ENCODE measurements at places on chromosomes 4 and X.

GRCh38 chr4:7761312-7761711 lies 178.3 kb downstream of the AFAP1 start:
- DNase-seq: peak; percentile 28

DNA sequence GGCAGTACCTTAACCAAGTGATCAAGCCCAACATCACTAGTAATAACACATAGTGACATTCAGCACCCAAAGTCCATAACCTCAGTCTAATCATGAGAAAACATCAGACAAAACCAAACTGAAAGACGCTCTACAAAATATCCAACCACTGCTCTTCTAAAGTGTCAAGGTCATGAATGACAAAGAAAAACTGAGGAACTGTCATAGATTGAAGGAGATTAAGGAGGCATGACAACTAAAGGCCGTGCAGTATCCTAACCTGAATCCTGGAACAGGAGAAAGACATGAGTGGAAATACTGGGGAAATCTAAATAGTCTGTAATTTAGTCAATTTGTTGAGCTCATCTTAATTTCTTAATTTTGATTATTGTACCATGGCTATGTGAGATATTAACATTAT lies 38.2 kb upstream of the EXOC1L start:
- no peak for DNase-seq

DNA sequence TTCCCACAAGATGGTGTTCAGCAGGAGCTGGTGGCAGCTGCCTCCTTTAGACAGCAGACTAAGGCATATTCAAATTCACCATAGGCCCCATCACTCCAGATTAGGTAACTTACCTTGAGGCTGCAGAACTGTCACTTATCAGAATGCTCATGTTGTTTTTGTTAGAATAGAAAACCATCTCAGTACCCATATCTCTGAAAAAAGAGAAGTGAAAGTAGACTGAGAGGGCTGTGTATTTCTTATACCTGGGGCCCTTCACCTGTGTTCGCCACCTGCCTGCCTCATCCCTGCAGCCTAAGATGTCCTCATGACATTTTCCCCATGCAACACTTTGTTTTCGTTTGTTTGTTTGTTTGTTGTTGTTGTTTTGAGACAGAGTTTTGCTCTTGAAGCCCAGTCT lies 32.9 kb upstream of the SPRY1 start:
- DNase-seq: no peak

DNA sequence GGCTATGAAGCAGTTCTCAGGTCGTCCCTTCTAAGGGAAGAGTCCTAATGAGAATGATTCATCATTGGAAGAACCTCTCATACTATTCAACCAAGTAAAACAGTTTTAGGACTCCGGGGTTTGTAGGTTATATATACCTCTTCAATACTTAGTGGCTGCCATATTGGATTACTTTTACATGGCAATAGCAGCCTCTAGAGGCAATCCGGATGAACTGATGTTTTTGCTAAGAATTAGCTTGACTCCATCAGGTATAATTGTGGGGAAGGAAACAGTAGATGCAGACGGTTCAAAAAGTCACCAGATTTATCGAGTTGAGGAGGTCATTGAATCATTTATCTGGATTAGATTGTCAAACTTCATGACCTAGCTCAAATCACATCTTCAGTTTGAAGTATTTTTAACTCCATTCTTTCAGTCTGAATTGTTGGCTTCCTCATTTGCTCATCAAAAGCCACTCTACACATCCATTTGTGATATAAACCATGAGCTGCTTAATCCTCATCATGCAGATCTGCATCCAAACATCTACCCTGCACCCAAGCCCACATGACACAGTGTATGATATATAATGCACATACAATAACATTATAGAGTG lies 28.4 kb downstream of the GUCY1B1 start:
- DNase-seq: no peak

GRCh38 chr4:102437111-102437510 lies 64.0 kb upstream of the NFKB1 start:
- no peak for DNase-seq

DNA sequence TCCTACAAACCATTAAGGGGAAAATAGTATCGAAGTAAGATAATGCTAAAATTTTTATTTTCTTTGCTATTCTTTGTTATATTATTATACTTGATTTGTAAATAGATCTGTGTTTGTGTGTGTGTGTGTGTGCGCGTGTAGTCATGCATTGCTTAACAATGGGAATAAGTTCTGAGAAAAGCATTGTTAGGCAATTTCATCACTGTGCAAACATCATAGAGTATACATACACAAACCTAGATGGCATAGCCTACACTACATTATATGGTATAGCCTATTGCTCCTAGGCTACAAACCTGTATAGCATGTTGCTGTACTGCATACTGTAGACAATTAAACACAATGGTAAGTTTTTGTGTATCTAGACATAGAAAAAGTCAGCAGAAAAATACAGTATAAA lies 17.1 kb downstream of the MTTP start:
- no peak for DNase-seq

DNA sequence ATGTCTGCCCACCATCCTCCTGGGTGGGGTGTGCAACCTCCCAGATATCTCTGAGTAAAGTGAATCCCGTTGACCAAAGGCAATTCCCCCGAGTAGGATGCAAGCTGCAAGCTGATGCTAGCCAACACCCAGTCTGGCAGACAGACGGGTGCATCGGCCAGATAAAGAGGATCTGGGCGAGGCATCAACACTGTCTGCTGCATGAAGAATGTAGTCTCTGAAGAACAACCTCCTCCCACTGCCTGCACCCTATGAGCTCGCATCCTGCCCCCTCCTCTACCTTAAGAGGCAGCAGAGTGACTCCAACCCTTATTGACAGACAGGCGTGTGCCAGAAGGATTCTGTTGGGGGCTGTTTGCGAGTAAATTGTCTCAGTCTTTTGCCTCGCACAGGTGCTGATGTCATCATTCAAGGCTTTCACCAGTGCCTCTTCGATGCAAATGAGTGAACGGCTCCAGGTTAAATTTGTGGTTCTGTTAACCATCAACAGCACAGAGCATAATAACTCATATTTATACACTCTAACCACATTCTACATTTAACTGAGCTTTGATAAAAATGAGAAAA lies 546.9 kb downstream of the BCOR start:
- no peak for DNase-seq

DNA sequence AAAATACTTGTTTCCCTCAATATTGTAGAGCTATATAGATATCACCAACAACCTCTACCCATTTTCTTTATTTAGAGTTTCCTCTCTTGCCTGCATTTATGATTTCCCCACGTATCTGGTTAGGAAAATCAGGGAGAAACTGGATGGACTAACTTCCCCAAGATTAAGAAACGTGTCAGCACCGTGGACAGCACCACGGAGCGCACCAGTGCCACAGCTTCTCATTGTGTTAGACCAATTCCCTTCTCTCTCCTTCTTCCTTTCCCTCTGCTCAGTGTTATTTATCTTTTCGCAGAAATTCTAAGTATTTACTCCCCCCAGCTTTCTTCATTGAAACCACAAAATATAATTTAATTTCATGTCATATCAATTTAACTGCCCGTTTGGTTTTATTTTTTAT lies 568.6 kb upstream of the BOD1L1 start:
- peak; percentile 60 for DNase-seq

DNA sequence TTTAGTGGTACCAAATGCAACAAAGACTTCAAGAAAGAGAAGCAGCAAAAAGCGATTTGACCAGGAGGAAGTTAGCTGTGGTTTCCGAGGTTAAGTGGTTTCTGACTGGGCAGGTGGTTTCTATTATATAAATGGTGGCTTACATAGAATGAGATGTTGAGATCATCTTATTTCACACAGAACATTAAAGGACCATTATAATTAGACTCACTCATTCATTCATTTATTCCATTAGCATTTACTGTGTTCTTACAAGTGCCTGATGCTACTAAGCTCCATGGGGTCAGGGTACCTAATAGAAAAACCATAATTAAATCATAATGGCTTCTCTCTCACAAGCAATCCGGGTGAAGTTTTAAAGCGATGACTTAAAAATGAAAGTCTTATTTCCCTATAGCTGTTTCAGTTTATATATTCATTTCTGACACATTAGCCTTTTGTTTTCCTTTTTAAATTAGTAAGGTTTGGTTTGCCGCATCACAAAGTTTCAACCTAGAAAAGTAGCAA lies 10.6 kb downstream of the TSPAN6 start:
- no peak for DNase-seq

DNA sequence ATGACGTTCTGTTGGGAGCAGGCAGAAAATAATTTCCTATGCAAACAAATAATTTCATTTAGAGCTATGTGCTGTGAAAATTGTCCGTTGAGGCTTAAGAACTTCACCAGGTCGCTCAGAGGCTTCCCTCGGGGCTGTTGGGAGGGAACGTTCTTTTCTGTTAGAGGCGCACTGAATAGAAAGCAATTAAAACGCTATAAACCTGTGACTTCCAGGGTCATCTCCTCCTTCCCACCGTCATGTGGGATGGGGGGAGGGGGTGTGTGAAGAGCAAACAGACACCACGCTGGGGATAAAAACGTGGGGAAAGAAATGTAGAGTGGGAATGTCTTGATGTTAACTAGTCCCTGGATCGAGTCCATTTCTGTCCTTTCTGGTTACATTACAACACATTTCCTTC lies 35.2 kb upstream of the ZNF518B start:
- DNase-seq: no peak

DNA sequence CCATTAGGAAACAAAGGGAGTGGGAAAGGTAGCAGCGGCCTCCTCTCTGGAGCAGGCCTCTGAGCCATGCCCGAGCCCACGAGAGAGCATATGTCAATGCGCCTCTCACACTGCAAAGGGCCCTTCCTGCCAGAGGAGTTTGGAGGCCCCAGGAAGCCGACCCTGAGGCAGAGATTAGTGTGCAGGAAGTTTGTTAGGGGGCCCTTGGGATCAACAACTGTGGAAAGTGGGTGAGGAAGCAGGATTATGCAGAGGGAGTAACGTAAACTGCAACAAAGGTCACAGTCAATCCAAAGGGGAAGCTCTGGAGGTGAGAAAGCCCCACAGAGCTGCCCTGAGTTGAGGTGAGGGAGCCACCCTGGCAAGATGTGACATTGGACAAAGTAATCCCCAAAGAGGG lies 17.4 kb downstream of the RTL5 start:
- no peak for DNase-seq

- no peak for DNase-seq
These were observed 335.4 kb downstream of the UNC5C start for GRCh38 chr4:95213366-95213765.

GRCh38 chr4:128840711-128841318 lies 31.3 kb downstream of the JADE1 start:
- no peak for DNase-seq

All from left ventricle myocardium superior (tissue), 1 donor.